Fibroblast of the aortic adventitia (primary cell): ENCODE measurements at places on chromosomes 3 and 15. TPM values are rescaled to one million over a fixed set of nuclear protein-coding genes. Genes with fewer than 3 reads are reported as not detected.

DNA sequence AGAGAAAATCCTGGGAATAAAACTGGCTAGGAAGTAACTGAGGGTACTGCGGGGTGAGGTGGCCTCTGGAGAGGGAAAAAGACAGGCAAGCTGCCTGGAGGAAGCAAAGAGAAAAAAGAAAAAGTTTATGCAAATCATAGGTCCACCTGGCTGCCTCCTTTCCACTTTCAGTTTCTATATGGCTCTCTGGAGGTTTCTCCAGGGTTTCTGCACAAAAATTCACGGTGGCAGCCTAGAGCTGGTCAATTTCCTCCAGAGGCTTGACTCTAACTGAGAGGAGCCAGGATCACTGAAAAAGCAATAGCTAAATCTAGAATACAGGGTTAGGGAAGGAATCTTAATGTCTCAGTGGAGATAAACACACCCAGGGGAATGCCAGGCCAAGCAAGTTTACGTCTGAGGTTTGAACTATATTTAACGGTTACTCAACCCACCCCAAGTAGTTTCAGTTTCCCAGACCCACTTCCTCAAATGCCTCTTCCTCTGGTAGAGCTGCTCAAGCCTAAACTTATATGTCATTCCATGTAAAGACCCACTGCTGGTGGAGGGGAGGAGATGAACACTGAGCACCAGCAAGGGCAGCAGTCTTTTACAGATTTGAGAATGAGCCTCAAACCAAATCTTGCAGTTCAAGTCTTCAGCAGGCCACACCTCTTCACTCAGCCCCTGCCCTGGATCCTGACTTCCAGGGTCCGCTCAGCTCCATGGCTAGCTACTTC is 5.7 kb downstream of the LYSMD2 start:
- DNase-seq = peak; percentile 72

DNA sequence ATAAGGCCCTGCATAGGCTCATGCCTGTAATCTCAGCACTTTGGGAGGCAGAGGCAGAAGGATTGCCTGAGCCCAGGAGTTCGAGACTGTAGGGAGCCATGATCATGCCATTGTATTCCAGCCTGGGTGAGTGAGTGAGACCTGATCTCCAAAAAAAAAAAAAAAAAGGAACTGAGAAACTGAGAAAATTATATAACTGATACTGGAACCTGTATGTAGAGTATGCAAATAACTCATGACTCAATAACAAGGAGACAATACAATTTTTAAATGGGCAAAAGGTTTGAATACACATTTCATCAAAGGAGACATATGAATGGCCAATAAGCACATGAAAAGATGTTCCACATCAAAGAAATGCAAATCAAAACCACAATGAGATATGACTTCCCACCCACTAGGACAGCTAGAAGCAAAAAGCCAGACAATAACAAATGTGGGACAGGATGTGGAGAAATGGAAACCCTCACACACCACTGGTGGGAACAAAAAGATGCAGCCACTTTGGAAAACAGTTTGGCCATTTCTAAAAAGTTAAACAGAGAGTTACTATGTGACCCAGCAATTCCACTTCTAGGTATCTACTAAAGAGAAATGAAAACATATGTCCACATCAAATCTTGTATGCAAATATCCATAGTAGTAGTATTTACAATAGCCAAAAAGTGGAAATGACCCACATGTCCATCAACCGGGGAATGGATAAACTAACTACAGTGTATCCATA is 70.7 kb downstream of the IQSEC1 start:
- DNase-seq = no peak

GRCh38 chr15:39451121-39451688 is 129.7 kb upstream of the THBS1 start:
- DNase-seq = no peak

- no peak for DNase-seq
Observed at GRCh38 chr15:38702178-38702912, 137.7 kb upstream of the RASGRP1 start.

DNA sequence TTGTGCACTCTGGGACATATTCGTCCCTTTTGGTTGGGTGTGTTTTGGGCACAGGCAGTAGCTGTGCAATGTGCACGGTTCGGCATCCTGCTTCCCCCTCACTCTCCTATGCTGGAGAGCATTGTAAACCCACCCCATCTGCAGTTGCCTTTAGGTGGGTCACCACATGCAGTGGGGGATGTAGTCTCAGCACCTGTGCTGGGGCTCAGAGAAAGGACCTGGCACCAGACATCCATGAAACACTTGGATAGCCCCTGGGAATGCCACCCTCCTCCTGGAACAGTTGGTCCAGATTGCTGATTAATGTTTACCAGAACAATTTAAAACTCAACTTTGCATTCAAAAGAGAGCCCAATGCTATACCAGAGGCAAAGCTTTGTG is 123.9 kb upstream of the MEF2A start:
- DNase-seq = no peak

The GOLGA8M gene
- total RNA-seq = 1.2 TPM in 1 of 2 replicates, not detected in the other

The PRR20G gene
- not detected in 2 replicates for total RNA-seq
